Natural killer cell treated with Interleukin-12 subunit alpha and Interleukin-12 subunit beta and Interleukin-15 and Interleukin-18, amount 100 ng/mL, for 72 hours (primary cell): ENCODE measurements at places on chromosomes 7 and 10. TPM values are rescaled to one million over a fixed set of nuclear protein-coding genes. Genes with fewer than 3 reads are reported as not detected.

MACROH2A2 gene
- total RNA-seq, result 0.43 TPM

BMPER gene
- total RNA-seq, result not detected

NME8 gene
- not detected for total RNA-seq

SLC39A12 gene
- not detected for total RNA-seq

RASA4B gene
- 0.48 TPM for total RNA-seq

AGMO gene
- not detected for total RNA-seq

GRCh38 chr7:150396426-150396825 is 17.3 kb downstream of the ZNF775 start:
- peaks cover 2% of the 10 kb centered on the region for H3K4me1 ChIP-seq
- H3K27ac ChIP-seq, result no peak overlapping the region
- no peaks in the 10 kb centered on the region for H3K36me3 ChIP-seq
- peak; percentile 47 for DNase-seq

- peaks cover 12% of the 10 kb centered on the region for H3K36me3 ChIP-seq
- no peak overlapping the region for H3K4me3 ChIP-seq
- H3K27ac ChIP-seq, result no peak overlapping the region
- DNase-seq, result no peak
- H3K4me1 ChIP-seq, result peaks cover 45% of the 10 kb centered on the region
- no peaks in the 10 kb centered on the region for H3K27me3 ChIP-seq
These were observed 27.2 kb downstream of the C1GALT1 start for GRCh38 chr7:7209412-7210050.

GRCh38 chr10:13997650-13998049 is 333.1 kb downstream of the FRMD4A start:
- H3K27me3 ChIP-seq, result peaks cover 17% of the 10 kb centered on the region
- no peaks in the 10 kb centered on the region for H3K36me3 ChIP-seq
- no peaks in the 10 kb centered on the region for H3K4me1 ChIP-seq
- H3K4me3 ChIP-seq, result no peak overlapping the region
- no peak overlapping the region for H3K27ac ChIP-seq

DNA sequence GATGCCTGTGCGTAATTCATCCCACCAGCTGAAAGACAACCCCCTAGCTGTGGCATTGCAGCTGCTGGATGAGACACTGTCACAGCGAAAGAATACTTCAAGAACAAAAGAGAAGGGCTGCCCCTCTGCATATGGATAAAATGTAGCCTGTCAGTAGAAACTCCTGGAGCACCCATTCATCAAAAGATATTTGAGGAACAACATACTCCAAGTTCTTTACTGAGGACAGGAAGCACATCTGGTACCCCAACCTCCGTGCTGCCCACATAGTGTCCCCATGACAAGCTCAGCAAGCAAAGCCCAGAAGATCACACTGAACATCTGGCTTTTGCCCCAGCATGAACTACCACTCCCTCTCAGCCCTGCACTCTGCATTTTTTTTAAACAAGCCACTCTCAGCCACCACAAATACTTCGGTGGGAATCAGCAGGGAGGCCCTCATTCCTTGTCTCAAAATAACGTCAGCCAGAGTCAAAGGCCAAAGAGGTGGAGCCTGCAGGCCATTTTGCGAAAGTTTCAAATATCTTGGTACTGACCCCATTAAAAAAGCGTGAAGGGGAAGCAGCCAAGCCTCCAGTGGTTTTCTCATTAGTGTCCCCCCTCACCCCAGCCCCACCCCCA is 1.7 kb downstream of the CREB3L2 start:
- peak overlapping the region; percentile 96 for H3K4me3 ChIP-seq
- peak overlapping the region; percentile 87 for H3K27ac ChIP-seq

- H3K4me1 ChIP-seq, result peaks cover 81% of the 10 kb centered on the region
- peak overlapping the region; percentile 97 for H3K27ac ChIP-seq
These were observed 9.0 kb downstream of the PRF1 start for GRCh38 chr10:70593513-70593890.

DNA sequence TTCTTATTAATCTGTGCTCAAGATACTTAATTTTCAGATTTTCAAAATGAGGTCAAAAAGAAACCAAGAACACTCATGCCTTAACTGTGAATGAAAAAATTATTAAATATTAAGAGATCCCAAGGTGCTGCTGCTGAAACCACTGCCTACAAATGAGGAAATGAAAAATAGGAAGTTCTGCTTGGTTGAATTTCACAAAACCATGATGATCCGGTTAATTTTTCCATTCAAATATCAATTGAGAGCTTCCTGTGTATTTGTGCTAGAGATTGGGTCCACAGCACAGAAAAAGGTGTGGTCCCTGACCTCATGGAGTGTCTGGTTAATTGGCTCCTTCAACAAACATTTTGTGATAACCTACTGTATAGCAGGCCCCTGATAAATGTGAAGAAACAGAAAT is 132.7 kb upstream of the YAE1 start:
- no peaks in the 10 kb centered on the region for H3K4me1 ChIP-seq
- no peaks in the 10 kb centered on the region for H3K36me3 ChIP-seq
- no peak overlapping the region for H3K27ac ChIP-seq
- H3K27me3 ChIP-seq, result peaks cover 18% of the 10 kb centered on the region
- no peak overlapping the region for H3K4me3 ChIP-seq
